ENCODE measurements at places on chromosomes 11 and 22.
A peak's percentile ranks its signal among the peaks of the same experiment; 100 is the strongest.

DNA sequence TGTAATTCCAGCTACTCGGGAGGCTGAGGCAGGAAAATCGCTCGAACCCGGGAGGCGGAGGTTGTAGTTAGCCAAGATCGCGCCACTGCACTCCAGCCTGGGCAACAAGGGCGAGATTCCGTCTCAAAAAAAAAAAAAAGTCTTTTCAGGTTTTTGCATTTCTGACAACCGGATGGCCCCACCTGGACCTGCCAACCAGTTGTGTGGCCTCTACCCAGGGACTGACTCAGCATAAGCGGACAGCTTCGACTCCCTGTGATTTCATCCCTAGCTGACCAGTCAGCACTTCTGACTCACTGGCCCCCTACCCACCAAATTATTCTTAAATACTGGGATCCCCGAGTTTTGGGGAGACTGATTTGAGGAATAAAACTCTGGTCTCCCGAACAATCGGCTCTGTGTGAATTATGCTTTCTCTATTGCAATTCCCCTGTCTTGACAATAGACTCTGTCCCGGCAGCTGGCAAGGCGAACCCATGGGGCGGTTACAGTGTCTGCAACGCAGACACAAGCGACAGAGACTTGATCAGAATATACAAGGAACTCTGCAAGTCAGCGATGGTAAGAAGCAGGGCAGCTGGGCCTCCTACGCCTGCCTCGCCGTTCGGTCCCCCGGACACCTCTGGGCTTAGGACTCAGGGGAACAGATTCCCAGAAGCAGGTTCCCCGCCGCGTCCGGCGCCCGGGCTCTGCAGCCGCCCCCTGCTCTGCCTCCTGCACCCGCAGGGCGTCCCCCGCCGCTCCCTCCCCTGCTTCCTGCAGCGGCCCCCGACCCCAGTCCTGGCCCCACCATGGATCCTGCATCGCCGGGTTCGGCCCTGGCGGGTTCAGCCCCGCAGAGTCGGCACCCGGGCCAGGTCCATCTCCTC, 741 bp upstream of the TALDO1 start:
- DNase-seq: peak; percentile 66

- DNase-seq: no peak
These were observed 2.5 kb downstream of the NNMT start for GRCh38 chr11:114298710-114299109.

DNA sequence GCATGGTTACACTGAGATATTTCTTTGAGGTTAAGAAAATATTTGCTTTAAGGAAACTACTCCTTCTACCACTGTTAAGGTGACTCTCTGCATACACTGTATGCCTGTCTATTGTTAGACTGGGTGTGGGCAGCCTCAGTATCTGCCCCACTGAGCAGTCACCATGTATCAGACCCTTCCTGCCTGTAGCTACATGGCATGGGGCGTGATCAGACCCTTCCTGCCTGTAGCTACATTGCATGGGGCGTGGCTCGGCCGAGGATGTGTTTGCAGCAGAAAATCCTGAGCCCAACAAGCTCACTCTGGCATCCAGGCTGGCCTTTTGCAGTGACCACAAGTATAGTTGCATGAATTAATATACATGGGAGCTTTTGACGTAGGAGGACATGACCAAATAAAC, 669.4 kb downstream of the OPCML start:
- no peak for DNase-seq

GRCh38 chr11:35412285-35412684, 7.1 kb downstream of the SLC1A2 start:
- no peak for DNase-seq

- DNase-seq: no peak
These were observed 35.1 kb upstream of the GGTLC2 start for GRCh38 chr22:22609291-22609690.

GRCh38 chr11:69296890-69297786, 3.2 kb downstream of the MYEOV start:
- DNase-seq: peak; percentile 29

GRCh38 chr11:122656073-122656630, 630 bp downstream of the UBASH3B start:
- DNase-seq: peak; percentile 44

GRCh38 chr11:79501707-79502106, 60.9 kb upstream of the TENM4 start:
- no peak for DNase-seq

DNA sequence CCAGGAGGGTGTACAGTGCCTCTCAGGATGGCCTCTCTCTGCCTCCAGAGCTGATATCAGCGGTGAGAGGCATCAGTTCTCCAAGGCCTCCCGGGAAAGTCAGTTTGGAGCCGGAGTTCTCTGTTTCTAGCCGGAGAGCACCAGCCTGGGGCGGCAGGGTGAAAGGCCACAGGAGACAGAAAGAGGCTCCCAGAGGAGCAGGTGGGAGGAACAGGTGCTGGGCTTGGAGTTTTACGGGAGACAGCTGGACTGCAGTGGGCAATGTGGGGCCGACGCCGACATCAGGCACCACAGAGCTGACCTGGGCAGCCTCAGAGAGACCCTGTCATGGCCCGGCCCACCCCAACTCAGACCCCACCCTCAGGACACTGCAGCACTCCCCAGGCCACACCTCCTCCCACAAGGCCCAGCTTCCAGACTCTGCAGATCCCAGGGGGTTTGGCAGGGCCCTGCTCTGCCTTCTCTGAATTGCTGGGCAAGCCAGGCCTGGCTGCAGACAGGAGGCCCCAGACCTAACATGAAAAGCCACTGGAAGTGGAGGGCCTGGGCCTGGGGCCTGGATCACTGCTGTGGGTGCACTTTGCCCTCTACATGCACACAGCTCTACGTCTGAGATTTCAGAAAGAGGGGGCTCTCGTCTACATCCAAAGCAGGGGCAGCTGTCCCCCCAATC, 885.6 kb downstream of the BRD1 start:
- peak; percentile 17 for DNase-seq

DNA sequence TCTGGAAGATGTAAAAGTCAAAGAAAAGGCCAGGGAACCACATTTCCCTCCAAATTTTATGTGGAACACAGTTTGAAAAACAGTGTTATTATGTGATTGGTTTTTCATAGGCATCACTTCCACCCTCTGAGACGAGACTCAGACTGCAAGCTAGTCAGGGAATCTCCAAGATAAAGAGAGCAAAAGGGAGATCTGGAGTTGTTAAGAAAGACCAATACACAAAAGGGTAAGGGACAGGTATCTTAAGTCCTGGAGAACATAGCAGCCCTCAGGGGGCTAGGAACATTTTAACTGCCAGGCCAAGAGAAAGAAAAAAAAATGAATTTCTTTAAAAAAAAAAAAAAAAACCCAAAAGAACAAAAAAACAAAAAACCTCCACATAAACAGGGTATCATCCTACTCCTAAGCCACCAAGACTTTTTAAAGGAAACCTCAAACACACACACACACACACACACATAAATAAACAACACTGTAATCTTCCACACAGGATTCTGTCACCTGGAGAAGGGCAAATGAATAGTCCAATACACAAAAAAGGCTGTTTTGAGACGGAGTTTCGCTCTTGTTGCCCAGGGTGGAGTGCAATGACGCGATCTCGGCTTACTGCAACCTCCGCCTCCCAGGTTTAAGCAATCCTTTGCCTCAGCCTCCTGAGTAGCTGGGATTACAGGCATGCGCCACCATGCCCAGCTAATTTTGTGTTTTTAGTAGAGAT, 44.5 kb downstream of the CELF1 start:
- no peak for DNase-seq

- no peak for DNase-seq
These were observed 15.6 kb upstream of the LYVE1 start for GRCh38 chr11:10584071-10584501.

- DNase-seq: no peak
These were observed 2.9 kb downstream of the MMP20 start for GRCh38 chr11:102622258-102622657.

DNA sequence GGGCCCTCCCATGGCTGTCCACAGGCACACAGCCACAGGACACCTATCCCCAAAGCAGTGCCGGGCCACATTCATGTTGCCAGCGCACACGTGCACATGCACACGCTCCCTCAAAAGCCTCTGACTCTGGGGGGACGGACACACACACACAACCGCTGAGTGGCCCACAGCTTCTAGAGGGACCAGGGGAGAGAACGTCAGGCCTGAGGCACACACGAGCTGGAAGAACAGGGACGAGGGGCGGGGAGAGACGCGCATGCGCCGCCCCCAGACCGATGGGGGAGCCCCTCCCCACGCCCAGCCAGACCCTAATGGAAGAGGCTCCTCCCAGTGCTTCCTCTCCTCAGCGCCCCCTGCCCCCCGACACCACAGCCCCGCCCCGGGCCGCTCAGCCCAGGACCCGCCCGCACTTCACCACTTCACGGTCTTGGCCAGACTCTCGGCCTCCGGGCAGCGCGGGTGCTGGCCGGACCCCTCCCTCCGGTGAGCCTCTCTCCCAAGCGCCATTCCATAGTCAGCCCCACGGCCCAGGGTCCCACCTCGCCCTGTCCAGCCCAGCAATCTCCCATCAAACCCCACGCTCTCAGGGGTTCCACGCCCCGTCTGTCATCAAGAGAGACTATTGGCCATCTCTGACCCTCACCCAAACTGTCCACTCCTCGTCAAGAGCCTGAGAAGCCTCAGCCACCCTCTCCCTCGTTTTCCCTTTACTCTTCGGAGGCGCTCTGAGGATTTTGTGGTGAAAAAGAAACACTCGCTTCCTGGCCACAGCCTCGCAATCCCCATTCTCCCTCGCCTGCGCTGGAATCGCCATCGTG, 11.7 kb downstream of the NRXN2 start:
- DNase-seq: no peak

DNA sequence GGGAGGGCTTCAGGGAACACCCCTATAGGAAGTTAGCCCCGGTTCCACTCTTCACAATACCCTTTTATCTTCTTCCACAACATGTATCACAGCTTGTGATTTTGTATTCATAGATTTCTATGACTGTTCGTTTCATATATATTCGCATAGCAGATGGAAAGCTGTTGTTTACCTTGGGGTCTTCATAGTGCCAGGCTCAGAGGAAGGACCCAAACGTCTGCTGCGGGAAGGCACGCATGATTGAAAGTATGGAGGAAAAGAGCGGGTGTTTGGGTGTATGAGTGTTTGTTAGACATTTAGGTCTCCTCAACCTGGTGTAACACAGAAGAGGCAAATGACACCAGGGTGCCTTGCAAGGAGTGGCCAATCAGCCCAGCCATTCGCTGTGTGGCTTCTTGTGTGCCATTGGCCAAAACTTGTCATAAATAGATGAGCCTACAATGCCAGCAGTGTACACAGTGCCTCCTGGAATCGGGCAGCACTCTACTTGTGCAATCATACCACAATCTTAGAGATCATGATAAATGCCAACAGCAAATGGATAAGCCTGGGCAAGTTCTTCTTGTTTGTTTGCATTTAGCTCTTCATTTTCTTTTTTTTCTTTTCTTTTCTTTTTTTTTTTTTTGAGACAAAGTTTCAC, 10.9 kb upstream of the ADA2 start:
- no peak for DNase-seq

DNA sequence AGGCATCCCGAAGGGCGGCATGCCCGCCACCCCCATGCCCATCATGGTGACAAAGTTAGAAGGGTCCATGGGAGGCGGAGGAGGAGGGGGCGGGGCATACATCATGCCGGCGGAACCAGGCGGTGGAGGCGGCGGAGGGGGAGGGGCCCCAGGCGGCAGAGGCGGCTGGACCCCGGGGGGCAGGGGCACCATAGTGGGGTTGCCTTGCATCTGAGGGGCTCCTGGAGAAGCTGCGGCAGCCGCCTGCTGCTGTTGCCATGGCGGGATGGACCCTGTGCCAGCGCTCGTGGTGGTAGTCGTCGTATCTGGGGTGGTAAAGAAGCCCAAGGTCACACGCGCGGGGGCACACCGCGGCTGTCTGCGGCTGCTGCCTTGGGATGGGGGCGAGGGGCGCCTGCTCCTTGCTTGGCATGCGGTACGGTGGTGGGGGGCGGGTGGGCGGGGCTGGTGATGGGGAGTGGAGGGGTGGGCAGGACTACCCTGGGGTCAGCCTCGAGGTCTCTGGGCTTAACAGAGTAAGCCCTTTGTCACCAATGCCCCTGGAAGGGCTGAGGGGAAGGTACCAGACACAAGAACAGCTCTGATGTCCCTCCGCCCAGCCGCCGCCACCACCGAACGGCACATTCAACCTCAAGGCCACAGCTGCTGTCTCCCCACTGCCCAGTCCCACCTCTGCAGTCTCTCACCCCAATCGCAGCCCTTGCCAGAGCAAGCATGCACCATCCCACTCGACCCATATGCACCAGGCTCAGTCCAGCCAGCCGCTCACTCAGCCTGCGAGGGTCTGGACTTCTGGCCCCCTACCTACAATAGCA, 6.3 kb upstream of the PYGM start:
- no peak for DNase-seq

DNA sequence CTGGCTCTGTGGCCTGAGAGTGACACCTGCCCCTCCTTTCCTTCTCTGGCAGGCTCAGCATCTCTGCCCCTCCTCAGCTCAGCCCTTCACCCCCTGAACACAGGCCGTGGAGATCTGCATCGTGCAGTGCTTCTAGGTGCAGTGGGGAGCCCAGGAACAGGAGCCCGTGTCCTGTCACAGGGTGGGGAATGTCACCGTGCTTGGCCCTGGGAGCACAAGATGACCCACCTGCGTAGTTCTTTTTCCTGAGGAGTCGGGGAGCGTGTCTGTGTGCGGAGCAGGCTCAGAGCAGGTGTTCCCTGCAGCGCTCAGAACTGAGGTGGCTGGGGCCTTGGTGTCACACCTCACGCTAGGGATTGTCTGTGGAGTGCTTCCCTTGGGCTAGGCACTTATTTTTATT, 10.6 kb downstream of the TBC1D22A start:
- no peak for DNase-seq

- no peak for DNase-seq
These were observed 4.0 kb downstream of the B3GNT6 start for GRCh38 chr11:77038029-77038824.

DNA sequence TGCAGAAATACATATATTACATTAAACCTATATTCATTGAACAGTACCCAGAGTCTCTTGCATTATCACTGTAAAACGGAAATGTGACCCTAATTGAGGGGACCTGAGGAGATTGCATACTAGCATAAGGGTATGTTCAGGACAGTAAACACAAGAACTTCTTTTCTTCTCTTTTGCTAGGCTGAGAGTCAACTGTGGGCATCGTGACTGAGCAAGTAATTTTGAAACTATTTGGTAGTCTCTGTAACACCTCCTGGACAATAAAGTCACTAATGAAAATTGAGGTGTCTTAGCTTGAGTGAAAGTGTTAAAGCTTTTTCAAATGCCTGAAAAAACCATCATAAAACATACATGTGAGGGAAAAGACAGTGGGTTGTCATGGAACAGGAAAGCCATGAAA, 90.9 kb downstream of the PDHX start:
- no peak for DNase-seq

DNA sequence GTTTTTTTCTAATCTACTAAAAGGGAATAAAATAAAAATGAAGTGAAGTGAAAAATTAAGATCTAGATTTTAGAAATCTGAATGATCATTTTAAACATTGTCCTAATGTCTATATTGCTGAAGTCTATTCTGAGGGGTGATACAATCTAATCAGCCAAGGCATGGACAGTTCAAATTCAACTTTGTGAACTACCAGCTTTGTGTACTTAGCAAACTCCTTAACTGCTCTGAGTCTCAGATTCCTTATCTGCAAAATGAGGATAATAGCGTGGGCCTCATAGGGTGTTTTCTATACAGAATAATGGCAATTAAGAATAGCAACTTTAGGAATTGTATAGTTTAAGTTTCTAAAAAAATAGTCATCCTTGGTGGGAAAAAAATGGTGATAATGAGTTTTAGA, 31.4 kb downstream of the FAR1 start:
- DNase-seq: no peak
